ENCODE measurements at places on chromosomes 12 and 14.

DNA sequence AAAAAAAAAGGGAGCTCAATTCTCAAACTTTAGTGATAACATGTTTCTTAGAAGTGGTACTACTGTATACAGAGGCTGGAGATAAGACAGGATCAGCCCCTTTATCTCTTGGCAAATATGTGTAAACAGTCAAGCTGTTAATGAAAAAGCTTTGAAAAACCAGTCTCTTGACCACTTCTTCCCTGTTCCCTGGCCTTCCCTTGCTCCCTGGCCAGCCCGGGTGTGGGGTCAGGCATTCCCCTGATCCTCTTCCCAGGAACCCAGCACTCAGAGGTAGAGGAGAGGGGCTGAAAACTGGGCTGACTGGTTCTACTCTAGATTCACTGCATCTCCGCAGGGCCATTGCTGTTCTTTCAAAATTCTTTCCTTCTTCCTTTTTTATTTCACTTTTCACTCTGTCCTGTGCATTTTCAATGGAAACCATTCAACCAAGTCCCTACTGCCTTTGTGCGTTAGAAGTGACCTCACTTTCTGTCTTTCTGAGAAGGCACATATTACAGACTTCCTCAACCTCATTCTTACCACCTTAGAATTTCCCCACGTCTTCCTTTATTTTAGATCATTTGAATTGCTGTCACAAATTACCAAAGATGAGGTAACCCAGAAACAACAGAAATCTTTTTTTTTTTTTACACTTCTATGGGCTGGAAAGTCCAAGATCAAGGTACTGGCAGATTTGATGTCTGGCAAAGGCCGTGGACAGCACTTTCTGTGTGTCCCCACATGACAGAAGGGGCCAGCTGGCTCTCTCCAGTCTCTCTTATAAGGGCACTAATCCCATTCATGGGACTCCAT lies 5.7 kb downstream of the GNG2 start:
- DNase-seq = no peak

DNA sequence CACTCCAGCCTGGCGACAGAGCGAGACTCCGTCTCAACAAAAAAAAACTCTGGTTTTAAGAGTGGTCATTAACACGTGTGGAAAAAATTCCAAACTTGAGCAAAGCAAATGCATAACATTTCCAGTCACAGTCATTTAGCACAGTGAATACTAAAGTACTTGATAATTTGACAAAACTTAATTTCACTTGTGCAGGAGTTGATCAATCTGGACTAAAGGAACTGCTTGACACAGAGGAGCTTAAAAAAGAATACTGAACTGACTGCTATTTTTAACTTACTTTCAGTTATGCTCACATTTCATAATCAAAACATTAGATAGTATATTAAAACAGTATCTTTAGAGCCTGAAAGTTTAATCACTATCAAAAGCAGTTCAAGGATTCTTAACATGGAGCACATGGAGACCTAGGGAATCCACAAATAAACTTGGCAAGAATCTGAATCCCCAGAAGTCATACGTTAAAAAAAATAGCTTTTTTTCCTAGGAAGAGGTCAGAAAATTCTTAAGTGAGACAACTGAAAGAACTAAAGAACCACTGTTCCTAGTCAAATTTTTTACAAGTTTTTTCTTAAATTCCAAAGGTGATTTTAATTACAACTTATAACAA lies 7.4 kb downstream of the UBE2N start:
- peak; percentile 29 for DNase-seq

DNA sequence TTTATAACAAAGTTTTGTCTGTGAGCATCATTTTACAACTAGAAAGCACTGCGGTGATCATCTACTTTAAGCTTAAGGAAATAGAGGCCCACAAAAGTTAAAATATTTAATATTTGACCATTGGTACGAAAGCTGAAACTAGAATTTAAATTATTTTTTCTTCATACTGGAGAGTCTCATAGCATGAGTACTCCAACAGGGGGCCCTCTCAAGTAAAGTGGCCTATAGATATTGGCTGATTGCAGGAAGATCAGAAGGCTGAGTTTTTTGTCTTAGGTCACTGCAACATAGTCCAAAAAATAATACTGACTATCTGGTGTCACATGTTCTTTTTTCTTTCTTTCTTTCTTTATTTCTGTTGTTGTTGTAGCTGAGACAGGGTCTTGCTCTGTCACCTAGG lies 75.3 kb upstream of the ZDHHC17 start:
- no peak for DNase-seq

- DNase-seq = no peak
Measured at GRCh38 chr12:70577283-70577634, 60.0 kb downstream of the PTPRB start.

DNA sequence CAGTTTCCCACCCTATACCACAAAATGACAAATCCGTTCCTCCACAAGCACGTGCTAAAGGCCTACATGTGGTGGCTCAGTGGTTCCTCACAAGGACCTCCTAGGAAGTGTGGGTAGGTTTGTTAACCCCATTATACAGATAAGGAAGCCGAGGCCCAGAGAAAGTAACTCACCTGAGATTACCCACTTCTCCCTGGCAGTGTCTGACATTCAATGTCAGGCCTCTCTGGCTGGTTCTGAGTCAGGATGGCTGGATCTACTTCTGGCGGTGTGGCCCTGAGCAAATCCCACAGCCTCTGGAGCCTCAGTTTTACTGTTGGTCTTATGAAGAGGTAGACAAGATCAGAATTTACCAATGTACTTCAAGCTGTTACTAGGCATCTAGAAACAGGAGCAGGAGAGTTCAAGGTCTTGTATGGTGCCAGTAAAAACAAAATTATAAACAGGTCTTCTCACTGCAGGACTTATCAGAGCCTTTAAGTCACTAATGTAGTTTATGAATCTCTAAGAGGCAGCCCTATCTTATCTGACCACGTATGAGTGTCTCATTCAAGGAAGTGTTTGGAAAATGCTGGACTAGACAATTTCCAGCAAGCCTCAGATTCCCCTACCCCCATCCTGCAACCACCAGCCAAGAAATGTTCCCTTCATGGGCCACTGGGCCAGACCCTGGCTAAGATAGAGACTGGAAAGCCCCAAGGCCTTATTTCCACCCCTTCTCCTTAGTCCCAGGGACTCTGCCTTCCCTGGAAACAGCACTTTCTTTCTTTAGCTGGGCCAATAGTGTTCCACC lies 4.2 kb downstream of the HSPB8 start:
- DNase-seq = no peak

- no peak for DNase-seq
Measured at GRCh38 chr14:38168416-38168815, 39.3 kb upstream of the SSTR1 start.

- no peak for DNase-seq
Measured at GRCh38 chr14:72632727-72633126, 261.2 kb downstream of the DPF3 start.

GRCh38 chr12:52294803-52295202 lies 3.5 kb upstream of the KRT81 start:
- no peak for DNase-seq

- DNase-seq = no peak
Measured at GRCh38 chr12:101794574-101794973, 36.2 kb downstream of the GNPTAB start.
